Esophagus mucosa (tissue), 1 donor: ENCODE measurements at places on chromosomes 5 and 9. TPM values are rescaled to one million over a fixed set of nuclear protein-coding genes. Genes with fewer than 3 reads are reported as not detected.

The QRFP gene
- total RNA-seq, result not detected

The INSL4 gene
- not detected for total RNA-seq

The SEMA5A gene
- 5.5 TPM for total RNA-seq

The BASP1 gene
- total RNA-seq, result 4.9 TPM

The GALT gene
- 14.6 TPM for total RNA-seq

The LHX3 gene
- 0.08 TPM for total RNA-seq

The GDNF gene
- total RNA-seq, result 0.80 TPM

The GLRA1 gene
- not detected for total RNA-seq

The SLC34A1 gene
- total RNA-seq, result 0.60 TPM

The TNFSF8 gene
- total RNA-seq, result 0.20 TPM

The PTPN3 gene
- 11.0 TPM for total RNA-seq

The GKAP1 gene
- total RNA-seq, result 1.6 TPM

The NDFIP1 gene
- 30.7 TPM for total RNA-seq

The TSPAN17 gene
- 24.0 TPM for total RNA-seq

DNA sequence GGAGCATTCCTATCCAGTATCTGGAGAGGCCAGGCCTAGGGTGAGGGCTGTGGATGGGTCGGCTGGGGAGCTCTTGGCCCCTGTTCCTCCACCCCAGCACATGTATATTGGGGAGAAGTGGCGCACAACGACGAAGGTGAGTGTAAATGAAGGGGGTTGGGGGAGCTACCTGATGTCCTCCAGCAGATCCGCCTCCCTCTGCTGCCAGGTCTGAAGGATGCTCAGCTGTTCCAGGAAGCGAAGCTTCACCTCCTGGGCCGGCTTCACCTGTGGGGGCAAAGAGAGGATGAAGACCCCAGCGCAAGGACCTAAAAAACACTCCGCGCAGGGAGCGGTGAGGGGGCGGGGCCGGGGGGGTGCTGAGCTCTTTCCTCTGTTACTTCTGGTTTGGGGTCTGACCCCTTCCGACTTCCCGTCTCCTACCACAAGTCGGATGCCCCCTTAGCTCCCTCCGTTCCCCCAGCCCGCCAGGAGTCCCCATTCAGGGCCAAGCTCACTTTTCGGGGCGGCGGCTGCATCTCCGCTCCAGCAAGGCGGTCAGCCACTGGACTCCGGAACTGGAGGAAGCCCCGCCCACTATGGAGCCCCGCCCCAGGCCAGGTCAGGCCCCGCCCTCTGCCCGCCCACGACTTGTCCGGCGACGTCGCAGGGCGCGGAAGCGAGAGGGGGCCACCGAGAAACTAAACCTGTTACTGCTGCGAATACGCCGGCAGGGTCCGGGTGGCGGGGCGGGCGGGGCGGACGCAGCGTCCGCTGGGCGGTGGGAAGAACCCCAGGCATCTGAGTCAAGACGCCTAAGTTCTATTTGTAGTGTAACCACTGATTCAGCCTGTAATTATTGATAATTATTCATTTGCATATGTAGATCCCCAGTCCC is at the start of gene FCHSD1:
Gene FCHSD1 (minus strand): TSS at position 568 of the 877 bp plus-strand sequence. CDS start 50 bp downstream, at position 518.
- peak; percentile 90 for ATAC-seq

DNA sequence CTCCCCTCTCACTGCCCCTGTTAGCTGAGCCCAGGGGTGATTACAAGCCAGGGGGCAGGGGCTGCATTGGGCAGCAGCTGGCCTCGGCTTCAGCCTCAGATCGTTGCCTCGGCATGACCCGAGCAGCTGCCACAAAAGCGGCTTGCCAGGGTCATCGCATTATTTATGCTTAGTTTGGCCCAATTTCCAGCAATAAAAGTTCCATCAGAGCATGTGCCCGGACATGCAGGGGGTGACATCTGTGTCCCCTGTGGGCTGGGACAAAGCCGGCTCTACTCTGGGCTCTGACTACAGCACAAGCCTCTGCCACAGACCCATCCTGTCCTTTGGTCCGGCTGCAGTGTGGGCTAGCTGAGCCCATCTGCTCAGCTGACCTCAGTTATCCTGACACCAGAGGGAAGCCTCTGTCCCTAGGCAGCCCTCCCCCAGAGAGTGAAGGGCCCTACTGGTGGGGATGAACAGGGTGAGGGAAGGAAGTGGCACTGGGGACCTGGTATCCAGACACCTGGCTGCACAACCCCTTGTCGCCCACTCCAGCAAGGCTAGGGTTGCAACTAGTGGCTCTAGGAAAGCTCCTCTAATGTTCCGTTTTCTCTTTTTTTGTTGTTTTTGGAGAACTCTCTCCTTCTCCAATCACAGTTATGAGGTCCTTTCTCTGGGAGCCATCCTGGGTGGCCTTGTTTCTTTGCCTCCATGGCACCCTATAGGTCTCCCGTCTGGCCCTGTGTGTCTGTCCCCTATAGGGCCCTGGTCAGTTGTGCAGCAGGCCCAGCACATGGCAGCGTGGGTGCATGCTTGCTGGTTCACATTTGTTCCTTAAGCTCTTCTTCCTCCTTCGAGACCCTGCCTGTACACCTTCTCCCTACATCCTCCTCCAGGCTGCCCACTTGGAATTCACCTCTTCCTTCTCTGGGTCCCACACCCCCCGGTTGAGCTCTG is 13.3 kb upstream of the GADD45G start:
- no peak for ATAC-seq

GRCh38 chr9:4320021-4320420 is 20.2 kb upstream of the GLIS3 start:
- ATAC-seq, result no peak

DNA sequence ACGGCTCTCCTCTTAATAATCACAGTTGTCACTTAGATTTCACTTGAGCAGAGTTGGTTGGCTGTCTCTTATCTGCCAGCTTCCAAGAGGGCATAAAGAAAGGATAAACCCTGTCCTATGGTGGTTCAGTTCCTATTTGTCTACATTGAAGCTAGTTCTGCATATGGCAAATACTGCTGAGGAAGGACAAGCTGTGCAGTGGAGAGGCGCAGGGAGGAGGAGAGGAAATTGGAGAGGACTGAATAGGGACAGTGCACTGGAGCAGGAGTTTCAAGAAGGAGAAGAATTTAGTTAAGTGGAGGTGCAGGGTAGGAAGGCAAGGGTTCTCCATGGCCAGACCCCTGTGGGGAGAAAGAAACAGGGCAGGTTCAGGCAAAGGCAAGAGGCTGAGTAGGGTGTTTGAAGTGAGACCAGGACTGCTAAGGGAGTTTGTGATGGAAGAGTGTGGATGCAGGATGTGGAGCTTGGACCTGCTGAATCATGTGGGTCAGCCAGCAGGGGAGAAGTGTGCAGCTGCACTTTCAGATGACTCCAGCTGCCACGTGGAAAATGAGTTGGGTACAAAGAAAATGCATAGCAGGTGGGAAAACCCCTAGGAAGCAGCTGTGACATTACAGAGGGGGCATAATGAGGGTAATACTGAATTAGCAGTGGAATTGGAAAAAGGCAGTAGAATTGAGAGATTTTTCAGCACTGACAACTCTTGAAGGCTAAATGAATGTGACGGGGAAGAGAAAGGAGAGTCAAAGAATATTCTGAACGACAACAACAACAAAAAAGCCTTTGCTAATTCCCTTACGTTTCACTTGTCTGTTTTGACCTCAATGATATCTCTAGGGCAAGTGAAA is 66.8 kb downstream of the MAMDC2 start:
- no peak for ATAC-seq

- no peak for ATAC-seq
These were observed 584.1 kb downstream of the CCDC171 start for GRCh38 chr9:16136961-16137360.

- no peak for ATAC-seq
These were observed 11.8 kb downstream of the LHX6 start for GRCh38 chr9:122216798-122217418.

DNA sequence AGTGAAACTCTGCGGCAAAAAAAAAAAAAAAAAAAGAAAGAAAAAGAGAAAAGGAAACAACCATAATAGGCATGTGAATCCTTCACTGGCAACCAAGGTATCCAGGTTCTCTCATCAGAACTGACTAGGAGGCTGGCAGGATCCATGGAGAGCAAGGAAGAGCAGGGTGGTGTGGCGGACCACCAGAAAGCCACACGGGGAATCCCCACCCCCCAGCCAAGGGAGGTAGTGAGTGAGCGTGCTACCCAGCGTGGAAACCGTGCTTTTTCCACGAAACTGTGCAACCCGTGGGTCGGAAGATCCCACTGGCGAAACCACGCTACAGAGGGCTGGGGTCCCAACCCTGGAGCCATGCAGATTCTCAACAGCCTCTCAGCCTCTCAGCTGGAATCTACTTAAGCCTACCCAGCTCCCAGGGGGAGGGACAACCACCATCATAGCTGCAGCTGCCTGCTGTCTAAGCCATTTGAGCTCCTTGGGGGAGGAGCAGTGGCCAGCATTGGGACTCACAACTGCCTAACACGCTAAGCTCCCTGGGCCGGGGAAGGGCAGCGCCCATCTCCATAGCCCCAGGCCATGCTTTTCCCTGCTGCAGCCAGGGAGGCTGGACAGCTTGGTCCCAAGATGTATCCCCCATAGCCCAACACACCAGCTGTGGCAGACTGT is 91.6 kb downstream of the PRELID2 start:
- no peak for ATAC-seq

DNA sequence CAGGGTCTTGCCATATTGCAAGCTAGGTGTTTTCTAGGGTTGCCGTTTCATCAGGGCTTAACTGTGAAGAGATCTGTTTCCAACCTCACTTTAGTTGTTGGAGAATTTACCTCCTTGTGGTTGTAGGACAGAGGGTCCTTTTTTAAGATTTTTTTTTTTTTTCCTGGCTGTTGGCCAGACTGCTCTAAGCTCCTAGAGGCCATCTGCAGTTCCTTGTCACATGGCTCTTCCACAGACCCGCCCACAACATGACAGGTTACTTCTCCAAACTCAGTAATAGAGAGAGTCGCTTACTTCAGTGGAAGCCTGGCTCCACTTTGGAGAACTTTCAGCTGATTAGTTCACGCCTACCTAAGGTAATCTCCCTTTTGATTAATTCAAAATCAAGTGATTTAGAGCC is 543.7 kb downstream of the DMRTA1 start:
- no peak for ATAC-seq

DNA sequence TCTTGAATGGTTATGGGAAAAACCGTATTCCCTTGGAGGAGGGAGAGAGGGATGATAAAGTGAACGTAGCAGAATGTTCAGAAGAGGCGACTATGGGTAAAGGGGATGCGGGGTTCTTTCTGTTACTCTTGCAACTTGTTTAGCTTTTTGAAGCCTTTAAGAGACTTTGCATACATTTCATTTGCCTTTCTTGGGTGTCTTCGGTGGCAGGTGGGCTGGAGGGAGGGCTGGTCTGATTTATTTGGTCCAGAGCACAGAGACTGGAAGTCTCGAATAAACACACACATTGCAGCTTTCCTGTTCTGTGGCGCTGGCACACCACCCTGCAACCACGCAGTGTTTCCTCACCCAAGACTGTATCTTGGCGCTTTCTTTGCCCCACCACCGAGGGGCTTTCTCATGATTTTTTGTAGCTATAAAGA is 23.2 kb downstream of the TTF1 start:
- ATAC-seq, result peak; percentile 62

- ATAC-seq, result no peak
These were observed 74.3 kb downstream of the KIAA0825 start for GRCh38 chr5:94544031-94544650.

- no peak for ATAC-seq
These were observed 18.5 kb upstream of the PCDHB1 start for GRCh38 chr5:141032626-141033025.

DNA sequence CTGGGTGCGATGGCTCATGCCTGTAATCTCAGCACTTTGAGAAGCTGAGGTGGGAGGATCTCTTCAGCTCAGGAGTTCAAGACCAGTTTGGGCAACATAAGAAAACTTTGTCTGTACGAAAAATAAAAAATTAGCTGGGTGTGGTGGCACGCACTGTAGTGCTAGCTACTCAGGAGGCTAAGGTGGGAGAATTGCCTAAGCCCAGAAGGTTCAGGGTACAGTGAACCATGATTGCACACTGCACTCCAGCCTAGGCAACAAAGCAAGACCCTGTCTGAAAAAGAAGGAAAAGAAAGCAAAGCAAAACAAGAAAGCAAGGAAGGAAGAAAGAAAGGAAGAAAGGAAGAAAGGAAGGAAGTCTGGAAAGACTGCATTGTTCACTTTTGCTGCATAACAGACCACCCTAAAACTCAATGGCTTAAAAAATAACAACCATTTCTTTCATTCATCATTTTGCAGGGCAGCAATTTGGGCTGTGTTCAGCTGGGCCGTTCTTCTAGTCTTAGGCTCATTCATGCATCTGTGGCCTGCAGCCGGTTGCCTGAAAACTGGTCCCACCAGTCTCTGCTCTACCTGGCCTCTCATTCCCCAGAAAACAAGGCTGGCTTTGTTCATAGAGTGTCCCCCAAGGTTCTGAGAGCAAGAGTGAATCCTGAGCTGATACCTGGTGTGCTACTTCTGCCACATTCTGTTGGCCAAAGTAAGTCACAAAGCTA is 82.4 kb upstream of the MIER3 start:
- ATAC-seq, result no peak

DNA sequence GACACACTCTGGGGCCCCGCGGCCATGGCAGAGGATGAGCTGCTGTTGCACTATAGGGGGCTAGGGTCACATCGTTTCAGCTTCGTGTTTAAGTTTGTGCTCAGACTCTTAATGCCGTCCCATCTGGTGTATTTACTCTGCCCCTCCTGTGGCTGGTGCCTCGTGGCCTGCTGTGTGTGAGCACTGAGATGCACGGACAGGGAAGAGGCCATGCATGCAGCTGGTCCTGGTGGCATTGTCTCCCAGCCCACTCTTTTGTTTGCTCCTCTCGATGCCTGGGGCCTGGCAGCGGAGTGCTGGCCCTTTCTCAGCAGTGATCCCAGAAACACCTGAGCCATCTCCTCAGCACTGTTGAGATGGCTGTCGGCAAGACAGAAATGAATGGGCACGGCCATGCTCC is 30.0 kb upstream of the PHF2 start:
- no peak for ATAC-seq

GRCh38 chr5:168356592-168356991 is 65.1 kb downstream of the WWC1 start:
- ATAC-seq, result no peak
